A549 treated with Hydrocortisone at 1 μM for 4 hours (cell line): ENCODE measurements at places on chromosomes 1 and 21. TPM values are rescaled to one million over a fixed set of nuclear protein-coding genes. Genes with fewer than 3 reads are reported as not detected.

CLCA1 gene
- 0.03 TPM in 1 of 5 replicates, not detected in the others for total RNA-seq

WNT3A gene
- total RNA-seq = 0.02 to 0.05 TPM (median 0.03 TPM) in 3 of 5 replicates, not detected in the others

UAP1 gene
- 26.2 to 39.5 TPM (median 31.7 TPM) in 5 replicates for total RNA-seq

LPAR3 gene
- total RNA-seq = 0.26 to 0.37 TPM (median 0.33 TPM) in 5 replicates

CD5L gene
- total RNA-seq = not detected in 5 replicates

RNASEL gene
- total RNA-seq = 1.4 to 2.8 TPM (median 1.8 TPM) in 5 replicates

LRRN2 gene
- 11.2 to 14.2 TPM (median 13.8 TPM) in 5 replicates for total RNA-seq

LCE1F gene
- not detected in 5 replicates for total RNA-seq

SLC27A3 gene
- total RNA-seq = 0.84 to 1.8 TPM (median 1.0 TPM) in 5 replicates

KDF1 gene
- 0.20 to 0.35 TPM (median 0.26 TPM) in 5 replicates for total RNA-seq

KIF14 gene
- 6.5 to 12.2 TPM (median 9.9 TPM) in 5 replicates for total RNA-seq

ASPM gene
- total RNA-seq = 17.9 to 25.0 TPM (median 21.0 TPM) in 5 replicates

EFNA3 gene
- 9.7 to 11.7 TPM (median 11.6 TPM) in 5 replicates for total RNA-seq

DENND1B gene
- 2.4 to 3.6 TPM (median 3.0 TPM) in 5 replicates for total RNA-seq

ELAVL4 gene
- not detected in 5 replicates for total RNA-seq

NCAM2 gene
- not detected in 5 replicates for total RNA-seq

SNRNP40 gene
- 36.5 to 43.5 TPM (median 42.1 TPM) in 5 replicates for total RNA-seq

CLIC4 gene
- 36.1 to 65.3 TPM (median 51.0 TPM) in 5 replicates for total RNA-seq

PIGC gene
- 30.8 to 39.3 TPM (median 37.6 TPM) in 5 replicates for total RNA-seq

S100A5 gene
- 0.64 to 1.2 TPM (median 0.83 TPM) in 5 replicates for total RNA-seq

GBP1 gene
- 0.09 to 0.16 TPM (median 0.13 TPM) in 5 replicates for total RNA-seq

MIXL1 gene
- total RNA-seq = 0.03 to 0.21 TPM (median 0.13 TPM) in 3 of 5 replicates, not detected in the others

SUSD4 gene
- 0.57 to 0.91 TPM (median 0.77 TPM) in 5 replicates for total RNA-seq

C1orf141 gene
- not detected in 5 replicates for total RNA-seq

LIN28A gene
- not detected in 5 replicates for total RNA-seq

ITLN2 gene
- 0.78 to 1.2 TPM (median 0.96 TPM) in 5 replicates for total RNA-seq

C1orf115 gene
- total RNA-seq = 4.6 to 7.0 TPM (median 5.8 TPM) in 5 replicates

SERPINC1 gene
- 0.07 to 0.13 TPM (median 0.10 TPM) in 4 of 5 replicates, not detected in the other for total RNA-seq

CAPN9 gene
- not detected in 5 replicates for total RNA-seq

STIL gene
- 9.0 to 11.3 TPM (median 9.6 TPM) in 5 replicates for total RNA-seq

PLA2G2A gene
- total RNA-seq = not detected in 5 replicates

S100A6 gene
- 2,973 to 4,069 TPM (median 3,618 TPM) in 5 replicates for total RNA-seq

GJC2 gene
- total RNA-seq = 0.29 to 0.51 TPM (median 0.39 TPM) in 5 replicates

ZNF697 gene
- total RNA-seq = 1.5 to 1.6 TPM (median 1.5 TPM) in 5 replicates

MR1 gene
- 5.8 to 7.7 TPM (median 6.2 TPM) in 5 replicates for total RNA-seq

DPT gene
- not detected in 5 replicates for total RNA-seq

CCSAP gene
- 4.8 to 7.1 TPM (median 5.8 TPM) in 5 replicates for total RNA-seq

MAB21L3 gene
- total RNA-seq = 0.03 TPM in 1 of 5 replicates, not detected in the others

NPHS2 gene
- total RNA-seq = not detected in 5 replicates

NBPF20 gene
- 2.8 to 4.3 TPM (median 2.9 TPM) in 5 replicates for total RNA-seq

FCGR3A gene
- total RNA-seq = not detected in 5 replicates

LCE1E gene
- 0.08 to 0.17 TPM (median 0.12 TPM) in 3 of 5 replicates, not detected in the others for total RNA-seq

ZNF684 gene
- total RNA-seq = 1.5 to 3.2 TPM (median 2.4 TPM) in 5 replicates

S100B gene
- total RNA-seq = not detected in 5 replicates

DYNLT5 gene
- not detected in 5 replicates for total RNA-seq

PLCH2 gene
- total RNA-seq = 0.24 to 0.43 TPM (median 0.33 TPM) in 5 replicates
